ENCODE measurements at places on chromosomes 6 and 20.

DNA sequence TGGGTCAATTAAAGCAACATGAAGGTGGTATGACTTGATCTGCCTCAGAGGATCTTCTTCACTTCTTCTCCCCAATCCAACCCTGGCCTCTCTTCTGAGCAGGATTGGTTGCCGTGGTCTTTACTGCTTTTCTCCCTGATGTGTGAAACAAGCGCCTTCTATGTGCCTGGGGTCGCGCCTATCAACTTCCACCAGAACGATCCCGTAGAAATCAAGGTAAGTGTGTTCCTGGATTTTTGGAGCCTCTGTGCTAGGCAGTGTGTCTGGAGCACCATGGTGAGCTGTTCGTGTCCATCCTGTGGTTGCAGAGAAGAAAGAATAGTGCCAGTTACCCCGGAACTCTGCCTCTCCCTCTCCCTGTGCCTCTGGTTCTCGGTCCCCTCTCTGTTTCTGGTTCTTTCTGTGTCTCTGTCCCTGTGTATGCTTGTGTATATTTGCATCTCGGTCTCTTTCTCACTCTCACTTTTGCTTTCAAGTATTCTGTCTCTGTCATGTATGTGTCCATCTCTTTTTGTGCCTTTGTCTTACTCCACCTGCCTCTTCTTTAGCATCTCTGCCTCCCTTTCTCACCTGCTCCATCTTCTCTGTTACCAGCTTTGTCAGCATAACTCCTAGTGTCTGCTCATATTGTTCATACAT lies 23.5 kb downstream of the TM9SF4 start:
- no peak for DNase-seq

- no peak for DNase-seq
Observed at GRCh38 chr6:167817016-167817415, 9.7 kb upstream of the AFDN start.

DNA sequence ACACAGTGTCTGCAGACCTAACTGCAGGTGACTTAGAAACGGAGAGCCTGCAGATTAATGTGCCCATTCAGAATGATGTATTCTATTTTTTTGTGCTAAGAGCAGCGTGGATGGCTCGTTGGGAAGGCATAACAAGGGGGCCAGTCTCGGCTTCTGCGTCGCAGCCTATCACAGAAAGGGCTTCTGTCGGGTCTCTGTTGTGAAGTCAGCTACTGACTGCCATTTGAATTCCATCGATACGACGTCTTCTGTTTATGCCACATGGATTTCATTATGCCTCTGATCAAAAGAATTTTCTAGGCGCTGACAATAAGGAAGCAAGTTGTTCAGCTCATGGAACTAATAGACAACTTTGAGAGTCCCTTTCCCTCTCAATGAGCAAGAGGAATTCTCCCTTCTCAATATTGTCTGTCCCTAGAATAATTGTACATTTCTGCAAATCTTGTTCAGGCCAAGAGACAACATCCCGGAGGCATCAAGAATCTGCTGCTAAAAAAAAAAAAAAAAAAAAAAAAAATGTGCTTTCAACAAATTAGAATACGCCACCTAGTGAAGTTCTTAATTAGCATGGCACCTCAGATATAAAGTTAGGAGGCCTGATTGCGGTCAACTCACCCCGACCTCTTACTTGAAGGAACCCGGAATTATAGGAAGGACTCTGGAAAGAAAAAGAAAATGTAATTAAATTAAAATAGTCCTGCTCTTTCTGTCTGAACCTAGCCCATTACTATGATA lies 223.9 kb downstream of the TSHZ2 start:
- DNase-seq = no peak

- no peak for DNase-seq
Observed at GRCh38 chr20:60760256-60761000, 491.6 kb upstream of the CDH4 start.

DNA sequence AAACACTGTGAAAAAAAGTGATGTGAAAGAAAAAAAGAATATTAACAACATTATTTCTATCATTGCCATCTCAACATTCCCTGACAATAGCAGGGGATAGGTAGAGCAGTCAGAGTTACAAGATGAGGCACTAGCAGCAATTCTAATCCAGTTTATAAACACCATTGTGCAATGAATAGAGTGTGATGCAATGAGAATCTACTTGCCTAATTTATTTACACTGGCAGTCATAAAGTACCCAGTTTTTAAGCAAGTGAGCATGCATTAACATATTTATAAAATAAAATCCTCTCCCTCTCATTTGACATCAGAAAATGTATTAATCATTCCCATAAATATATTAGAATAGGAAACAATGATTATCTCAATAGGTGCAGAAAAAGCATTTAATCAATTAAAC lies 2.5 kb upstream of the MANEA start:
- DNase-seq = no peak

DNA sequence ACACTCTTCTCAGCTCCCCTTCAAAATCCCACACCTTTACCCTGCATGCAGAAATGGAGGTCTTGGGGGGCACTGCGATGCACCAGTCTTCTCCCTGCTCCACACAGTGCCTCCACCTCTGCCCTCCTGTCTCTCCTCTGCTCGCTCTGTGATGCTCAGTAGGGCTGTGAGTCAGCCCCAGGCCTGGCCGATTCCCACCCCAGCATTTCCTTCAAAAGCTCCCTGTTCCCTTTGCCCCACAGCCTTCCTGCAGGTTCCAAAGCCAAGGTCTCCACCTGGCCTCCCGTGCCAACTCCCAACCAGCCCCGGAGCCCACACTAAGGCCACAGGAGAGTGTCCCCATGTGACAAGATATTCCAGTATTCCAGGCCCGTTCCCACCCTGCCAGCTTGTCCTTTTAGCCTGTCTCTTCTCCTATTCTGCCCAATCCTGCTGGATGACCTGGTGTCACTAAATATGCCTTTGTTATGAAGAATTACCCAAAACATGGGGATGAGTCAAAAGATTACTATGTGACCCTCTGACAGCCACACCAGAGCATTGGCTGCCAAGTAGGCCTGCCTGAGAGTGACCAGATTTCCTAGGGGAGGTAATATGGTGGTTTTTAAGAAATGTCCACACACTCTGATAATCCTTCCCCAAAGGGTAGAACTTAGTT lies 118.9 kb upstream of the NXT1 start:
- no peak for DNase-seq

DNA sequence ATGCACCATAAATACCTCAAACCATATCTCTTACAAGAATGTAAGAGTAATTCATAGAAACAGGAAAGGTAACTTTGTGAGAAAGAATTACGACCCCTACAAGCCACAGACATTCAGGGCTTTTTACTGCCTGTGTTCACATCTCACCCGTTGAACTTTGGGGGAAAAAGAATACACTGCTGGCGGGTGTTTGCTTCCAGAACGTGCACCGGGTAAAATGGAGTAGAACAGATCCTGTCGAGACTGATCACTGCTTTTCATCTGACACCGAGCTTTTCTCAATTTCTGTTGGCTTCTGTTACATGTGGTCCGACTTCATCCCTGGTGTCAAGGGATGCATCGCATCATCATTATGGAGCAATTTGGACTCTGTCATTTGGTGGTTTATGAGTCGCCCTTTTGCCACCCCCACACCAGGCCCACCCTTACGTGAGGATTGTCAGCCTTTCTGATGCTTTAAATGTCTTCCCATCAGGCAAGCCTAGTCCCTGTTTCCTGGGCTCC lies 219.2 kb upstream of the ZFP64 start:
- peak; percentile 36 for DNase-seq

GRCh38 chr20:46358346-46359058 lies 47.9 kb downstream of the ELMO2 start:
- no peak for DNase-seq

DNA sequence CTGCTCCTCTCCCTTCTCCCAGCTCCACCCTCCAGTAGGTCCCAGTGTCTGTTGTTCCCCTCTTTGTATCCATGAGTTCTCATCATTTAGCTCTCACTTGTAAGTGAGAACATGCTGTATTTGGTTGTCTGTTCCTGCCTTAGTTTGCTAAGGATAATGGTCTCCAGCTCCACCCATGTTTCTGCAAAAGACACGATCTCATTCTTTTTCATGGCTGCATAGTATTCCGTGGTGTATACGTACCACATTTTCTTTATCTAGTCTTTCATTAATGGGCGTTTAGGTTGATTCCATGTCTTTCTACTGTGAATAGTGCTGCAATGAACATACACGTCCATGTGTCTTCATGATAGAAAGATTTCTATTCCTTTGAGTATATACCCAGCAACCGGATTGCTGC lies 136.6 kb downstream of the MYLK4 start:
- no peak for DNase-seq

- no peak for DNase-seq
Observed at GRCh38 chr6:142682985-142683384, 262.0 kb downstream of the HIVEP2 start.

- no peak for DNase-seq
Observed at GRCh38 chr6:53956068-53956711, 155.1 kb upstream of the MLIP start.

- no peak for DNase-seq
Observed at GRCh38 chr20:16390991-16391390, 182.3 kb downstream of the KIF16B start.

- DNase-seq = no peak
Observed at GRCh38 chr6:85637579-85637978, 5.1 kb downstream of the SYNCRIP start.

GRCh38 chr6:30397697-30398096 lies 52.7 kb downstream of the RPP21 start:
- no peak for DNase-seq

DNA sequence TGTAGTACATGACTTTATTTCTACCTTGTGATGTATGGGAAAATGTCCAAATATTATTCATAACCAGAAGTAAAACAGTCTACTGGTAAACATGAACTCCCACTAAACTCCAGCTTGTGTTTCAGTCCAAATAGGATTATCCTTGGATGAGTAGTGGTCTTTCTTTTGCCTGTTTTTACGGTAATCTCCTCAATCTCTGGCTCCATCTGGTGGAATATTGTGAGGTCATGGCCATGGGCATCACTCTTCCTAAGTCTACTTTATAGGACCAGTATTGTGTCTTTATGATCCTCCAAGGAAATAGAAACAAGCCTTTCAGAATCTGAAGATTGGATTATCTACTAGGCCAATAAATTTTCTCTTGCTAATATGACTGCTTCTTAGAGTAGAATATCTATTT lies 505.0 kb downstream of the BMP2 start:
- no peak for DNase-seq

DNA sequence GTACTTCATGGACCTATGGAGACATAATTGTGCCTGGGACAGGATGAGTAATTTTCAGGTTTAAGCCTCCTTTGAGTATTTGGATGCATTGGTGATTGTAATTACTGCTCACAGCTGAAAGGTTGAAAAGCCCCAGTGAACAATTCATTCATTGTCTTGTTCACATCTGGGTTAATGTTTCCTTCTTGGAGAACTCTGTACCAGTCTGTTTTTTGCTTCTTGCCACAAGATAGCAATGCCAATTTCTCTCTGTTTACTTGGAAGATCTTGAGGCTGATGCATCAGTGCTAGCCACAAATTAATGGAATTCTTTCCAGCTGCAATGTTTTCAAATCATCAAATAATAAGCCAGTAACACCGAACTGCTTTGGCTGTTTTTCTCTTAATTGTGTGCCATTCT lies 207.8 kb downstream of the BMP2 start:
- no peak for DNase-seq

- DNase-seq = no peak
Observed at GRCh38 chr20:63507083-63507743, 8.3 kb upstream of the EEF1A2 start.
